ENCODE measurements at places on chromosomes 7 and 10.

GRCh38 chr10:66723608-66724400 lies 202.0 kb upstream of the LRRTM3 start:
- no peak for DNase-seq

DNA sequence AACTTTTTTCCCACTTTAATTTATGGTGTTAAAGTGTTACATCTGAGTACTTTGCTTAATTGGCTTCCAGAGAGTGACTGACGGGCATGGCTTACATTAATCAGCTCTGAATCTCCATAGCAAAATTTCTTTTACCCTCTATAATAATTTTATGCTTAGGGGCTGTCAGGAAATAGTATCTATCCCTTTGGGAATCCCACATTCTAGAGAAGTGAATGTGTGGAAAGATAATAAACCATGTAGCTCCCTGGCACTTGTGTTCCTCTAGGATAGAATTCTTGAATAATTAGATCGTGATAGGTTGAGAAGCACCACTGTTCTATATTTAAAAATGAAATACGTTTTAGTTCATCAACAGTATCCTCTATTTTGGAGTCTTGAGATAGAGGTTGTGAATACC lies 89.6 kb downstream of the DNAJB9 start:
- no peak for DNase-seq

DNA sequence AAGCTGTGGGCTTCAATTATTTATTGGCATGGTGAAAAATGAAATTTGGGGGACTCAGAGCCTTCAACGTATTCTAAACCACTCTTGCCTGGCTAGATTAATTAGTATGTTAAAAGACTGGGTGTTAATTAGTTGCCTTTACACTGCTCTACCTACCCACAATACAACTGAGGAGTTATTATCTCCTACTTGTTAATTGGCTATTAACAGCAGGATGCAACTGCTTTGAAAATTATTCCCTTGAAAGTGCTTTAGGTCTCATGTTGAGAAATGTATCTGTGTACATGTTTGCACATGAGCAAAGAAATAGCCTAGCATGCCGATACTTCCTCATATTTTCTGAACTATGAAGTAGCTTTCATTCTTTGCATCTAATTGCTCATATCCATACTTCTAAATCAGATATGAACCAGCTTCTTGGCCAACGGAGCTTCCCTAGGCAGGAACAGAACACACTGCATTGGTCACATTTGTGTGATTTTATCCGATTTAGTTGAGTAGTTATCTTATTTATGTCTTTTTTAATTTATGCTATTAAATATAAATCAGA lies 155.8 kb downstream of the GPAM start:
- DNase-seq, result no peak

DNA sequence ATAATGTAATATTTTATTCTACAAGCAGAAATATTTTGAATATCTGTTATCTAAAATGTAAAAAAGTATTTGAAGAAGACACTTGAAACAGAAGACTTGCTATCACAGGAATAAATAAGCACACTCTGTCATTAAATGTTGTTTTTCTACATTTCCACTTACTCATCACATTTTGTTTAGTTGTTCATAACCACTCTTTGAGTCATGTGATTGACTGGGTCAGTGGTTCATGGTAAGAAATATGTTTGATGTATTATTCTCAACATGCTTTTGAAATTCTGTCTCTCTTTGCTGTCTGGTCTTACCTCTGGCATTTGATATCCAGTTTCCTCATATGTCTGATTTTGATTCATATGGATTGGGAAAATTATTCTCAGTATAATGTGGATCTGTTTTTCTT lies 171.8 kb downstream of the SUGCT start:
- peak; percentile 36 for DNase-seq

DNA sequence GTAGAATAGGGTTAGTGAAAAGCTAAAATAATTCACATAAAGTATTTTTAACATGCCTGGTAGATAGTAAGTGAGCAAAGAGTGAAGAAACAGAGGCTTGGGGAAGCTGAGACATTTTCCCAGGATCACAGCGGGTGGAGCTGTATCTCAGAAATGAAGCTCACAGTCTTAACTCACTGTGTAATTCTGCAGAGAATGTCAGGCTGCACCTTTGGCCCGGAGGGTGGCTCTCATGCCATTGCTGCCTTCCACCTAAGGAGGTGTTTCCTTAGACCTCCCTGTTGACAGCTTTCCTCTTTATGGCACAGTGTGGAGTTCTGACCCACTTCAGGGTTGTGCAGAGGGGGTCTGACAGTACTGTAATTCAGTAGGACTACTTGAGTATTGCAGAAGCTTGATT lies 2.9 kb upstream of the GTPBP4 start:
- no peak for DNase-seq

GRCh38 chr10:100163704-100164621 lies 21.9 kb downstream of the ERLIN1 start:
- no peak for DNase-seq

GRCh38 chr10:103457176-103457712 lies 1.5 kb downstream of the CALHM1 start:
- no peak for DNase-seq

DNA sequence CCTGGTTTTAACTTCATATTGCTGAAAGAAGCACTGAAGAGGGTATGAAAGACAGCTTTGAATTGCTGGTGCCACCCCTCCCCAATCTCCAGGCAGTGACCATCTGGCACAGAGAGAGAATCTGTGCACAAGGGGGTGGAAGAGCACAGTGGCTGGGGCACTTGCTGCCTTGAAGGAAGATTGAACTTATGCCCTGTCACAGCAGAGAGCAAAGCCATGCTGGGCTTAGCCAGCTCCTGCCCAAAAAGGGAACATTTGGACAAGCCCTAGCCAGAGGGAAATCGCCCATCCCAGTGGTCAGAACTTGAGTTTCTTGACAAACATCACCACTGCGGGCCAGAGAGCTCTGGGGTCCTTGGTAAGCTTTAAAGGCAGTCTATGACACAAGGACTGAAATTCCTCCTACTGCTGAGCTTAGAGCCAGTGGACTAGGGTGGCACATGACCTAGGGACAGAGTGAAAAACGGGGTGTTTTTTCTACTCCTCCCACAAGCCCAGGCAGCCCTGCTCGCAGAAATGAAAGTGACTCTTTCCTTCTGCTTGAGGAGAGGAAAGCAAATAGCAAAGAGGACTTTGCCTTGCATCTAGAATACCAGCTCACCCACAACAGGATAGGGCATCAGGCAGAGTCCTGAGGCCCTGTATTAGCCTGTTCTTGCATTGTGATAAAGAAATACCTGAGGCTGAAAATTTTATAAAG lies 257.2 kb downstream of the CTNNA3 start:
- DNase-seq, result no peak

DNA sequence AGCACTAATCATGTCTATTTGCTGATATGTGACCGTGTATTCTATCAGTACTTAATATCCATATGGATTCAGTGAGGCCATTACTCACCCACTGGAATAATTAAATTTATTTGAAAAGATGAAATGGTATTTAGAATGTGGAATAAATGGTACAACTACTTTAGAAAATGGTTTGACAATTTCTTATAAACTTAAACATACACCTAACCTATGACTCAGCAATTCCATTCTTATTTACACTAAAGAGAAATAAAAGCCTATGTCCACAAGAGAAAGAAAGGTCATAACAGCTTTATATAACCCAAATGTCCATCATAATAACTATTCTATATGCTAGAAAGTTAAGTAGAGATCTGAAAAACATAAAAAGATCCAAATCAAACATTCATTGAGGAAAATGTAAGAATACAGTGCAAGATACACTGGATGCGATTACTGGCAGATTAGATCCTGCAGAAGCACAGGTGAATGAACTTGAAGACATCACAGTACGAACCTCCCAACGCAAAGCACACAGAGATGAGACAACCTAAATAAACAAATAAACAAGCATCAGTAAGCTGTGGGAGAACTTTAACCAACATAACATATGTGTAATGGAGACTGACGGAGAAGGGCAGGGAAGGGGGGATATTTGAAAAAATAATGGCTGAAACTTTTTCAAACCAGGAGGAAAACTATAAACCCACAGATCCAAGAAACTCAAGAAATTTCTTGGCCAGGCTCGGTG lies 51.9 kb downstream of the TNS3 start:
- no peak for DNase-seq

- DNase-seq, result peak; percentile 54
Observed at GRCh38 chr7:94272821-94273583, 121.7 kb upstream of the COL1A2 start.

- DNase-seq, result no peak
Observed at GRCh38 chr7:43135129-43135528, 22.7 kb downstream of the HECW1 start.

GRCh38 chr7:128404143-128404681 lies 5.6 kb downstream of the IMPDH1 start:
- no peak for DNase-seq

- DNase-seq, result no peak
Observed at GRCh38 chr7:35685781-35686180, 9.2 kb downstream of the HERPUD2 start.

DNA sequence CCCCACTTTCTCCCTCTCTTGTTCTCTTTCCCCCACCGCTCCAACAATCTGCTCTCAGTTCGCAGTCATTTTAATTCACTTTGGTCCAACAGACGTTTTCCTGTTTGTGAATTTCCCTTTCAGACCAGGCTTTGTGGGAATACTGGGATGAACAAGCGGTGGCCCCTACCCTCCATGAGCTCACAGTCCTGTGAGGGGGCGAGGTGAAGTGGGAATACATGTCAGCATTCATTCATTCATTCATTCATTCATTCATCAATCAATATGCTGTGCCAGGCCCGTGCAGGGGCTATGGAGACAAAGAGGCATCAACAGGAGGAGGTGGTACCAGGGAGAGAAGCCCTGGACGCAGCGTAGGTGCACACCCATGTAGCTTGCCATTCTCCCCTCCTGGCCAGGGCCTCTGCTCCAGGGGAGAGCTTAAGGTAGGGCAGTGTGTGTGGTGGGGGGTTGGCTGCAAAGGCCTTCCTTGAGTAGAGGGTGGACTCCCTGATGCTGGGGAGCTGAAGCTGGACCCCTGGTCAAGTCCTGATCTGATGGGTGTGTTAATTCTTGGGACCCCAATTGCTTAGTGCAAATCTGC lies 16.1 kb downstream of the PRF1 start:
- DNase-seq, result no peak

- DNase-seq, result peak; percentile 70
Observed at GRCh38 chr7:92034116-92034515, 93.5 kb downstream of the AKAP9 start.

GRCh38 chr7:12378389-12378788 lies 25.3 kb downstream of the VWDE start:
- DNase-seq, result no peak

- no peak for DNase-seq
Observed at GRCh38 chr10:128625926-128626325, 499.7 kb upstream of the MKI67 start.

- no peak for DNase-seq
Observed at GRCh38 chr7:29217113-29217512, 22.5 kb downstream of the CHN2 start.

DNA sequence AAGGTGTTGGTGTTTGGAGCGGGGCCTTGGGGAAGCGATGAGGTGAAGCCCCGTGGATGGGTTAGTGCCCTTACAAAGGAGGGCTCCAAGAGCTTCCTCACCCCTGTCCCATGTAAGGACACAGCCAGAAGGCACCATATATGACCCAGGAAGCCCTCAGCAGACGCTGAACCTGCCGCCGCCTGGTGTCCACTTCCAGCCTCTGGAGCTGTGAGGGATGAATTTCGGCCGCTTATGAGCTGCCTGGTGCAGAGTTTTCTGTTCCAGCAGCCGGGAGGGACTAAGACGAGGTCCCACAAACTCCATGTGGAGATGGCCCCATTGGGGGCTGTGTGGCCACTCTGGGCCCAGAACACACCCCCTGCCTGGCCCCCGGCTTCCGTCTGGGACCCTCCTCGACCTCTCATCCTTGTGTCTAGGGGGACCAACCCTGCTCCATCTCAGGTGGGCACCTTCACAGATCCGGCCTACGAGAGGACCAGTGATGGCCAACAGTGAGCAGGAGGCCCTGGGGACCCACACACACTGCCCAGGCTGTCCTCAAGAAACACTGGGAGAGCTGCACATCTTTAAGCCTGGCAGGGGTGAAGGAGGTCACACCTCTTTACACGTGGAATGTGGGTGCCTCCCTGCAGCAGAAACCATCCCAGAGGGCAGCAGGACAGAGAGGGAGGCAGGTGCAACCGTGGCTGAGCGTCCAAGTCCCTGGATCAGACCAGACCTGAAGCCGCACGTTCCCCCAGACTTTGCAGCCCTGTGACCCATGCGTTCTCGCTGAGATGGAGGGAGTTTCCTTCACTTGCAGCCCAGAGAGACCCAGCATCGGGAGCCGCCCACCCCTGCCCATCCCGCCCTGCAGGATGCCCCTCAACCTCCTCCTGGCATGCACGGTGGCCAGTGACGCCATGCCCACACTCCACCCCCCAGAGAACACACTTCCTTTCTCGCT lies 96.1 kb downstream of the PDGFA start:
- no peak for DNase-seq

GRCh38 chr10:132626019-132626760 lies 88.6 kb downstream of the INPP5A start:
- DNase-seq, result no peak

DNA sequence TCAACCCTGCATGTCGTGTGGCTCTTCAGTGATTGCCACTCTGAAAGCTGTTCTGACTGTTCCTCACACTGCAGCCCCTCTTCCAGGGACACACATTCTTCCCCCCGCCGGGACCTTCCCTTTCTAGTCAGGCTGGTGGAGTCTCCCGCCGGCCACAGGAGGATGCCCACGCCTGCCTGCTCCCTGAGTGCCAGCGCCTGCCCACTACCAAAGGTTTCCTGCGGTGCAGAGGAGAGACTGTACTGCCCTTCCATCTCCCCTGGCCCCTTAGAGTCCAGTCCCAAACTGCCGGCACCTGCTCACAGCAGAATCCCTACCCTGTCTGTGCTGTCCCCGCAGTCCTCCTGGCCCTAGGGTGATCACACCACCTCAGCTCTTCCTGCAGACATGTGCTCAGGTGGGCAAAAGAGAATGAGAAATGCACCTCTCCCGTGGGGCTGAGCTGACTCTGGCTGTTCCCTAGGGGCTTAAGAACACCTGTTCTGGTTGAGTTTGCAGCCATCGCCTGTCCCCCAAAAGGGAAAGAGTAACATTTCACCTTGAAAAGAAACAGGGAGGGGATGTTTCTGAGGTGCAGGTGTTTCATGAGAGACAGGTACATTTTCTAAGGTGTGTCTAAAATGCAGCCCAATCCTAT lies 1.4 kb downstream of the PODXL start:
- DNase-seq, result no peak

DNA sequence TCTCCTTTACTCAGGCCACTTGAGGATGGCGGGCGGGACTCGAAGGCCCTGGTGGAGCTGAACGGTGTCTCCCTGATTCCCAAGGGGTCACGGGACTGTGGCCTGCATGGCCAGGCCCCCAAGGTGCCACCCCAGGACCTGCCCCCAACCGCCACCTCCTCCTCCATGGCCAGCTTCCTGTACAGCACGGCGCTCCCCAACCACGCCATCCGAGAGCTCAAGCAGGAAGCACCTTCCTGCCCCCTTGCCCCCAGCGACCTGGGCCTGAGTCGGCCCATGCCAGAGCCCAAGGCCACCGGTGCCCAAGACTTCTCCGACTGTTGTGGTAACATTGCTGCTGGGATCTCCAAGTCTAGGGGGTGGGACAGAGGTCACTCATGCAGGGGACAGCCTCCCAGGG lies 65.7 kb downstream of the GTF2IRD1 start:
- no peak for DNase-seq

All from AG10803 (cell line).